EL (cell line): ENCODE measurements at places on chromosomes 6 and 20.

DNA sequence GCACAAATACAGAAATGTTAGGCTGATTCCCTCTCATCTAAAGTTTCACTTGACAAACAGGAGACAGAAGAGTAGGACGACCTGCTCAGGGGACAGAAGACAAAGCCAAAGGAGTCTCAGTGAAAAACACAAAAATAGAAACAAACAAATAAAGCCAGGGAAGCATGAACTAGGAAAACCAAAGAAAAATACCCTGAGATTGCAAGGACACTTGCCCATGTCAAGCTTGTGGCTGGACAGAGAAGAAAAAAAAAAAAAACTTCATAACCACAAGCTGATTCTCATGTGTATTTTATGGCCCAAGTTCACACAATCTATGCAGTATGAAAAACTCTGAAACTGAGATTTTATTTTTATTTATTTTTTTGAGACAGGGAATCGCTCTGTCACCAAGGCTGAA lies 85.6 kb upstream of the BEND6 start:
- no peak for DNase-seq

DNA sequence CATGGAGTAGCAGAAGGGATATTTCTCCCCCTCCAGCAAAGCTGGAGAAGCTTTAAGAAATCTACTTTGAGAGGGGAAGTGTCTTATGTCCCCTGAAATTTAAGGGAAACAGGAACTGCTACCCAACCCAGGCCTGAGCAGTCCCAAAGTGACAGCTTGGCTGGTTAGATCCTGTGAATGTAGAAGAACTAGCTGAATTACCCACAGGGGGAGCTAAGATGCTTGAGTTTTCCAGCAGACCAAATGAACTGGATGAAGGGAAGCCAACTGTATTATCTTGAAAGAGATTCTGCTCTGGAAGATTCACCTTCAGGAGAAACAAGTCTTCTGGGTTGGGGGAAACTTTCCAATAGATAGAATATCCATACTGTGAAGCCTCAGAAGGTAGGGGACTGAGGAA lies 303.3 kb upstream of the MMS22L start:
- DNase-seq: no peak

GRCh38 chr6:31403283-31404060 lies at the start of gene MICA:
TSS of gene MICA (plus strand) at chr6:31403595. CDS start at chr6:31403633, 38 bp downstream.
- peak; percentile 96 for DNase-seq

DNA sequence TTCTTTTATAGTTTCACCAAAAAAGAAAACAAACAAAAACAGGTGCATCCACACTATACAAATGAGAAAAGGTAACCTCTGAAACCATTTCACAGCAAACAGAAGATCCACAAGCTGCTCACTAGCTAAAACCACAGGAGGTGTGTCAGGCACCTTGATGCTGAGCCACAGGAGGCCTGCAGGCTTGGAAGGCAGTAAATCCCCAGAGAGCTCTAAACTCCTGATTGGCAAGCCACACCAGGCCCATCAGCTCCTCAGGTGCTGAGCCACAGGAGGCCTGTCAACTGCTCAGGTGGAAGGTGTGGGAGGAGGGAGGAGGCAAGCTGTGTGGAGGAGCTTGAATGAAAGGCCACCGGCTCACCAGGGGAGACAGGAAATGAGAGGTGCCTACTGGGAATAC lies 273.0 kb downstream of the PKHD1 start:
- DNase-seq: no peak

DNA sequence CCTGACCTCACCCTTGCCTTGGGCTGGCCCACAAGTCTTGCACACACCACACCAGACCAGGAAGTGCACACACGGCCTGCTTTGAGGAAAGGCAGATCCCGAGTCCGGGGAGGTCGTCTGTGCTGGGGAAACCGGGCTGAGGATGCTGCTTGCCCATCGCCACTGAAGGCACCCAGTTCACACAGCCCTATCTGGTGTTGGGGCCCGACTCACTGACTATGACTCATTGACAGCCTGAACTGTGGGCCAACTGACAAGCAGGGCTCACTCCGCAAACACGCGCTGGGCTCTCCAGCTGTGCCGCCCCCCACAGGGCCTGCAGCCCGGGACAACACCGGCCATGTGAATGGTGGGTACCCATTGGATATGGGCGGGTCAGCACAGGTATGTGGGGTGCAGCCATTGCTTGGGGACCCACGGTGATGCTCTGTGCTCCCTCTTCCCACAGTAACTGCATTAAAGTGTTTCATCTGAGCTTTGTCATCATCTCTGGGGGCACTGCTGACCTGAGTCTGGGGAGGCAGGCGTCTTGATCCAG lies 1.6 kb downstream of the SAMD10 start:
- DNase-seq: peak; percentile 87

- DNase-seq: no peak
Observed at GRCh38 chr6:32196682-32197616, 4.5 kb upstream of the GPSM3 start.

GRCh38 chr6:109315341-109316110 lies 66.7 kb downstream of the CD164 start:
- DNase-seq: no peak

GRCh38 chr6:129603741-129604140 lies 106.2 kb downstream of the ARHGAP18 start:
- DNase-seq: no peak

- DNase-seq: no peak
Observed at GRCh38 chr6:92687278-92687677, 732.1 kb downstream of the EPHA7 start.

DNA sequence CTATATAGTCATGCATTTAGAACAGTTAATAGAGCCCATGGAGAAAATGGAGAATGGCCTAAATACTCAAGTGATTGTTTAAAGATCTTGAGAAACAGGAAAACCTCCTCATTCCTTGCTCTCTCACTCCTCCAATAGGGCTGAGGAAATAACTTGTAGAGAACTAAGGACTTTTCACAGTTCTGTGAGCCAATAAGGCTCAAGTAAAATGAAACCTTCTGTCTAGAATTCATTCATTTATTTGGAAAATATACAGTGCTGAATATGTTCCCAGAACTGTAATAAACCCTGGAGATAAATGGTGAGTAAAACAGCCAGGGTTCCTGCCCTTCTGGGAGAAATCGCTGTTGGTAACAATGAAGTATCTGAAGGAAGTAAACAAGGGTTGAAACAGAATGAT lies 35.3 kb downstream of the ELOVL2 start:
- peak; percentile 26 for DNase-seq

GRCh38 chr6:154537511-154538325 lies 27.2 kb upstream of the CNKSR3 start:
- no peak for DNase-seq

DNA sequence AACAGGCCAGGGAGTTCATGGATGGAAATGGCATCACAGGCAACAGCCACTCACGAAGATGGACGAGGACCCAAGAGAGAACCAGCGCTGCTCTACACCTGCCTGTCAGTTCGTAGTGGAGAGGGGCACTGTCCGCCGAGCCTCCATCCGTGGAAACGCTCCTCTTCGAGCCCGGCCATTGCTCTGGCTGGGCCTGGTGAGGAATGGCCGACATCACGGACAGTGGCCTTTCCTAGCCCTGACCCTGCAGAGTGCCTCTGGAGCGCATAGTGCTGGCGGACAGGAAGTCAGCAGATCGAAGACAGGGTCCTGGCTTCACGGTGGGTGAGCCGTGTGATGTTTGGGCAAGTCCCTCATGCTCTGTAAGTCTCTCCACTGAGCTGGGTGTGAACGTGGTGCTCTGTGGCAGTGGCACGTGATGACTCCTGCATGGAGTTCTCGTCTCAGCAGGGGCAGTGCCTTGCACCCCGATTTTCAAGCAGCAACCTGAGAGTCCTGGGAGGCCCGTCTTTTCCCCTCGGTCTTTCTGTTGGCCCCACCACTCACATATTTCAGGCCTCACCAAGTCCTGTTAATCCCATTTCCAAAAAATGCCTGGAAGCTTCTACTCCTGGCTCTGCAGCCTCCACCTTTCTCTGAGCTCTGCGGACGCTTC lies 214.4 kb downstream of the ERMARD start:
- no peak for DNase-seq
